GDM1 (cell line): ENCODE measurements at places on chromosomes 5 and 9.

DNA sequence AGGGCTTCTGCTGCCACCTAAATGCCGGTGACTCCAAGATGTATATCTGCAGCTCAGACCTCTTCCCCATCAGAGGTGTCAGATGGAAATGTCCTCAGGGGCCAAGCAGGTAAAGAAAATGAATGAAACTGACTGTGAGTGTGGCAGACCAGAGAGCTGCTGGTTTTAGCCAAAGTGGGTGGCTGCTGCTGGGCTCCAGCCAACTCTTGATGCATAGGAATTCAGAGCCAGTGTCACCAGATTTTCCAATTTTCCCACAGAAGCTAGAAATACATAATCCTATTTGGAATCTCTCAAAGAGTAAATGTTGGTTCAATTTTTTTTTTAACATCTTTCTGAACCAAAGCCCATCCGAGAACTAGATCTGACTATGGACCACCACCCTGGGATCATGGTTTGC is 161.2 kb upstream of the SPRY4 start:
- no peak for DNase-seq

DNA sequence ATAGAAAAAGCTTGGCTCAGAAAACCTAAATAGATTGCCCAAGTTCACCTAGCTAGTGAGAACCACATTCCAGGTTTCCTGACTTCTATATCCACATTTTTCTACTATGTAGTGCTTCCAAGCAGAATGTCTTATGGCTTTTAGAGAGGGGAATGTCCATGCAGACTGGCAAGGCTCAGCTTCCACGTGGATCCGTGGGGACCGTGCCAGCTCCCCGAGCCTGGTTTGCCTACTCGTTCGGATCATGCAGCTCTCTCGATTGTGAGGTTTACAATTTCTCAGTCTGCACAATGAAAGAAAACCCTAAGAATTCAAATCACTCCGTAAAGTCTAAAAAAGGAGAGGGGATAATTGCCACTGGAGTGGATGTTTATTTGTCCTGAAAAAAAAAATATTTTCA is 256.5 kb upstream of the NR4A3 start:
- DNase-seq: no peak

- DNase-seq: no peak
Observed at GRCh38 chr9:4662989-4663792, 1.1 kb downstream of the PLPP6 start.

DNA sequence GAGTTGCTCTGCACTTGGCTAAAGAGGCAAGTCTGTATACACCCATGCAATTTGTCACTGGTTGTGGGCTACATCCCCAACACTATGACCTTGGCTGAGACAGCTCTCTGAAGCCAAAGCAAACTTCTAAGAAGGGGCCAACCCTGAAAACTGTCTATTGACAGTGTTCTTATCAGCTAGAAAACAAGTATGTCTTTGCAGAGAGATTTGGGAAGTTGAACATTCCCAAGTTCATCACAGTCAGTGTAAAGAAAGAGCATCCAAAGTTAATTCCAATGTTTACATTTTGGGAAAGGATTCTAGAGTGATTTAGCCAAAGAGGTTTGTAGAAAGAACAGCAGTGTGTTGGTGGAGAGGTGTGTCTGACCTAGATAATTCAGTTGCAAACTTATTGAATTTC is 711.1 kb upstream of the CHD1 start:
- no peak for DNase-seq

DNA sequence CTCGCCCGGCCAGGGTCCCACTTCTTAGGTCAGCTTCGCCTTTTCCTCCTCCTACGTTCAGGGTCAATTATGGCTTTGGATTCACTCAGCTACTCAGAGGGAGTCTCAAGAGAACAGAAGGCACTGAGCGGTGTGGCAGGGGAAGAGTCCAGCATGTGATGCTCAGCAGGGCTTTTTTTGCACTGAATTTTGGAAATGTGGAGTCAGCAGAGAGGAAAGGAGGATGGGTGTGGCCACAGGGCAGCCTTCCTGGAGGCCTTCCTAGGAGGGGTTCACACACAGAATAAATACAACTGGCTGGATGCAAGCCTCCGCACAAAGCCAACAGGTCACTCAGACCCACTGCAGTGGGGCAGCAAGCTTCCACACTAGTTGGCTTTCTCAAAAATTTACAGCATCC is 4.8 kb downstream of the NAIF1 start:
- DNase-seq: no peak

GRCh38 chr5:158698023-158698639 is 401.6 kb downstream of the EBF1 start:
- DNase-seq: no peak

- DNase-seq: no peak
Observed at GRCh38 chr5:176915906-176916305, 16.8 kb upstream of the HK3 start.
